ENCODE measurements at places on chromosomes 5 and 9. TPM values are rescaled to one million over a fixed set of nuclear protein-coding genes. Genes with fewer than 3 reads are reported as not detected.

The LTC4S gene
- total RNA-seq = 5.0 TPM

DNA sequence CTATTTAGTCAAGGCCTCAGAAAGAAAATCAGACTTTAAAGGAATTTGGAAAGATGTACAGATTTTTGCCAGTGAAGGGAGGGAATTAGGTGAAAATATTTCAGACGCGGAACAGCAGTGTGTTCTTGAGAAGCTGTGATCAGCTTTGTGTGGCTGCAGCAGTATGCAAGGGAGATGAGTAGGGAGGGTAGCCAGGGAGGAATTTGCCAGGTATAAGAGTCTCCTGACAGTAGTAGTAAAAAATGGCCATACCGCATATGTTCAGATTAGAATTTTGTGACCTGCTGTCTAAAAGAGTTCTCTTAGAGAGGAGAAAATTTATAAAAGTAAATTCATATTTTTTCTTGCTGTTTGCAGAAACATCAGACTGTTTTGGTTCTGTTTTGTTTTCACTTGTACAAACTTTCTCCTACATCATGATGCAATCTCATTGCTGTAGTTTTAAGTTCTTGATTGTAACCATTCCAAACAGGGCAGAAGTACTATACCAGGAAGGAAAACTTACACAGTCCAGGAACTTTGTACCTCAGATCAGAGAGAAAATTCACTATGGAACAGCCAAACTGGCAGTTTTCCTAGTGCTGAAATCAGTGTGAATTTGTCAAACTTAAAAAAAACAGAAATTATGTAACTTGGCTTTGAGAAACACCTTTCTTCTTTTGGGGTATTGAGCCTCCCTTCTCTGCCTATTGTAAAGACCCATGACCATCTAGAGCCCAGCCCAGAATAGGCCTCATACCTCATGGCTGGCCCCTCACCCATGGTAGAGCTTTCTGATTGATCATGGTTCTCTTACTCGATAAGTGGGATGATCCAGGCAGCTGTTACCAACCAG, 78.4 kb upstream of the NR3C1 start:
- no peak for DNase-seq

DNA sequence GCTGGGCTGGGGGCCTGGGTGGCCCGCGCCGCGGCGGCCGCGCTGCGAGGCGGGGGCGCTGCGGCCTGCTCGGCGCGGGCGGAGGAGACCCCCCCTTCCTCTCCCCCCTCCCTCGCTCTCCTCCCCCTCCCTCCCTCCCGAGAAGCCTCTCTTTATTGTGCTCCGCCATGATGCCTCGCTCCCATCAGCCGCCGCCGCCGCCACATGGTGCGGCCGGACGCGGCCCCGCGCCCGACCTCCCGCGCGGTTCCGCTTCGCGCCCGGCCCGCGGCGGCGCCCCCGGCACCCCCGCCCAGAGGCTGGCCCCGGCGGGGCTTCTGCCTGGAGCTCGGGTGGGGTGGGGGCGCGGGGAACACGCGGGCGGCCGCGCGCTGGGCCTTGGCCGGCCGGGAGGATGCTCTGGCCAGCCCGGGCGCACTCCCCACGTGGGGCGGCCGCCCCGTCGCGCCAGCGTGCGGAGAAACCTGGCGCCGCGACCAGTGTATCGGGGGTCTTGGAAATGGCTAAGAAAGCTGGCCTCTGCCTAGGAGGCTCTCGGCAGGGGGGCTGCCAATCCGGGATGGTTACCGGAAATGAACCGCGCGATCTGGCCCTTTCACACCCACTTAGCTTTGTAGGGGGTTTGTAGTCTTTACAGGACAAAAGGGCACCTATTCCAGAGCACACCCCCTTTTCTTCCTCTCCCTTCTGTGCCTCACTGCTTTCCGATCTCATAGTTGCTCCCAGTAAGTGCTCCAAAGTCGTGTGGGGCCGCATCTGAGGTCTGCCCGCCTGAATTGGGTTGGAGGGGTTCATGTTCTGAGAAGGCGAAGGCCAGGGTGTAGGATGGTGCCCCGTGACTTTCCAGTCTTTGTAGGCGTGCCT, 1.0 kb downstream of the SET start:
- no peak for DNase-seq

DNA sequence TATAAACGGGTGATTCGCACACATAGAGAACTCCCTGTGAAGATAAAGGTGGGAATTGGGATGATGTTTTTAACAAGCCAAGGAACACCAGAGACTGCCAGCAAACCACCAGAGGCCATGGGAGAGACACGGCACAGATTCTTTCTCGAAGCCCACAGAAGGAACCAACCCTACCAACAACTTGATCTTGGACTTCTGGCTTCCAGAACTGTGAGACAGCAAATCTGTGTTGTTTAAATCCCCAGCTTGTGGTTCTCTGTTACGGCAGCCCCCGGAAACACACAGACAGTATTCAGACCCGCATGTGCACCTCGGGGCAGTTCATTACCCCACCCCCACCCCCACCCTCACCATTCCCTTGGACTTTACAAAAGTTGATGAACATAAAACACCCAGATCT, 12.8 kb downstream of the AMBP start:
- DNase-seq = no peak

- DNase-seq = no peak
Observed at GRCh38 chr9:81607593-81608288, 81.6 kb downstream of the TLE1 start.

The CCL27 gene
- total RNA-seq = 0.84 TPM

The ROPN1L gene
- 0.45 TPM for total RNA-seq

- DNase-seq = no peak
Observed at GRCh38 chr5:143985832-143986515, 174.0 kb downstream of the HMHB1 start.

DNA sequence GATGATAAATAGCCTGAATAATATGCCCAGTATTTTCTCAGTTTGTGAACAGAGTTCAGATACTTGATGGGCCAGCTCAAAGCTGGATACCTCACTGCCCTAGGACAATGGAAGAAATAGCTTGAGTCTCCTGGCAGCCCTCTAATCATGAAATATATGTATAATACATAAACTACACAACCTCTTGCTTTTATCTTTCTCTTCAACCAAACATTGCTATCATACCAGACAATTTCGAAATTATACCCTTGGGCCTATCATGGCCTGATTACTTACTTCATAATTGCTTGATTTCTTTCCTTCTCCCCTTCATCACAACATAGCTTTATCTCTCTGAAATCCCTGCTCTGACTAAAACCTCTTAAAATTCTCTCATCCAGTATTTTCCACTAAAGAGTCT, 1144.9 kb upstream of the C9orf72 start:
- DNase-seq = no peak

The ALDOB gene
- not detected for total RNA-seq

The CARD9 gene
- 3.6 TPM for total RNA-seq
